ENCODE measurements at places on chromosomes 3 and 15.

- no peak for DNase-seq
Observed at GRCh38 chr3:49618412-49618811, 55.7 kb upstream of the APEH start.

GRCh38 chr15:79035814-79036213 is 54.8 kb downstream of the RASGRF1 start:
- no peak for DNase-seq

GRCh38 chr3:65560901-65561300 is 477.8 kb downstream of the MAGI1 start:
- DNase-seq: no peak

- no peak for DNase-seq
Observed at GRCh38 chr15:75346796-75347221, at the start of gene NEIL1. TSS of gene NEIL1 (plus strand) at chr15:75347039. CDS start at chr15:75348906, 1,867 bp downstream.

- no peak for DNase-seq
Observed at GRCh38 chr3:176824811-176825210, 372.5 kb downstream of the TBL1XR1 start.

- DNase-seq: no peak
Observed at GRCh38 chr3:69324362-69325025, 61.4 kb downstream of the FRMD4B start.

Data from stimulated activated CD4-positive, alpha-beta T cell treated with anti-CD3 and anti-CD28 coated beads, Interleukin-2, amount 100 ng/mL, for 24 hours (primary cell).